ENCODE measurements at places on chromosomes 12 and 14. TPM values are rescaled to one million over a fixed set of nuclear protein-coding genes. Genes with fewer than 3 reads are reported as not detected.

- no peak overlapping the region for H3K4me3 ChIP-seq
- no peaks in the 10 kb centered on the region for H3K27me3 ChIP-seq
- no peaks in the 10 kb centered on the region for H3K36me3 ChIP-seq
- DNase-seq = no peak
- peaks cover 16% of the 10 kb centered on the region for H3K4me1 ChIP-seq
- H3K27ac ChIP-seq = no peak overlapping the region
Observed at GRCh38 chr12:67433385-67434175, 164.4 kb downstream of the CAND1 start.

- H3K4me1 ChIP-seq = no peaks in the 10 kb centered on the region
- no peak for DNase-seq
- H3K36me3 ChIP-seq = no peaks in the 10 kb centered on the region
- no peak overlapping the region for H3K27ac ChIP-seq
- no peaks in the 10 kb centered on the region for H3K27me3 ChIP-seq
- no peak overlapping the region for H3K4me3 ChIP-seq
Observed at GRCh38 chr12:25264862-25265261, 14.1 kb upstream of the KRAS start.

DNA sequence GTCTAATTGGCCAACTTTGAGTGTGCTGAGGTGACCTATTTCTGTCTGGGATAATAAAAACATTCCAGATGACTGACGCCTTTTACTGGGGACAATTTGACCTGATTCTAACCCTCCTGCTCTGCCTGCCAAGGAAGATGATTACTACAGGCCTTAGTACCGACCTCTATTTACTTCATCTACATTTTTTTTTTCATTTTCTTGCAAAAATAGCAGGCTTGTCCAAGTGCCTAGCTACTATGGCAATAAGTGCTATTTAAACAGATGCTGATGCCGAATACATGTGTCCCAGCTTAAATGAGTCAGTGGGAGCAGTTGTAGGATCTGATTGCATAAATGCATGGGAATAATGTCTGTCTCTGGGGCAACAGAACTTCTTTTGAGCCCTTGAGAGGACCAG lies 254.3 kb downstream of the RGS6 start:
- H3K36me3 ChIP-seq = no peaks in the 10 kb centered on the region
- H3K27ac ChIP-seq = no peak overlapping the region
- peaks cover 5% of the 10 kb centered on the region for H3K4me1 ChIP-seq

UBC gene
- 775 TPM for total RNA-seq

- no peak overlapping the region for H3K4me3 ChIP-seq
- no peak overlapping the region for H3K27ac ChIP-seq
- H3K27me3 ChIP-seq = no peaks in the 10 kb centered on the region
- H3K36me3 ChIP-seq = no peaks in the 10 kb centered on the region
- H3K4me1 ChIP-seq = no peaks in the 10 kb centered on the region
Observed at GRCh38 chr12:108296945-108297344, 42.2 kb downstream of the CMKLR1 start.

DNA sequence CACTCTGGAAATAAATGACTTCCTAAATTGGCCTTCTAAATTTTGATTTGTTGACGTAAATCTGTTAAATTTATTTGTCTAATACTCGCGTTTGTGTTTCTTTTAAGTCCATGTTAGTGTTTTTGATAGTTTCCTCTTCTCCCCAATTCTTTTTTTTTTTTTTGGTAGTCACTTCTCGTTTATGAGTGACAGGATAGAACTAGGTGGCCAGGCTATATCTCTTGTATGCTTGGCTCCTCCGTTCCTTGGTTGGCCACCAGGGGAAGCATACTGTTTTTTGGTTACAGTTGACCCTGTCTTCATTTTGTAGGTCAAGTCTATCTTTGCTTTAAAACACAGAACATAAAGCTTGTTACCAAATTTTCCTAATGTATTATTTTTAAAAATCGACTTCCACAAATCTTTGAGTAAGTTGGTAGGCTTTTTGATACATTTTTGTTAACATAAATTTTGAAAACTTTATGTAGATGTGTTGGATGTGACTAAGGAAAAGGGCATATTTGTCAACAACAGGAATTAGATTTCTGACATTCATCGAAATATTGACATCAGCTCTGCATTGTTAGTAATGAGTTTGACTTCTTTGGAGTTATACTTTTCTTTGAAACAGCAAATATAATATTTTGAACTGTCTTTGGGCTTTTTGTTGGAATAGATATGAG lies 2.2 kb downstream of the RCOR1 start:
- no peaks in the 10 kb centered on the region for H3K27me3 ChIP-seq
- no peak for DNase-seq
- peaks cover 7% of the 10 kb centered on the region for H3K4me1 ChIP-seq
- H3K4me3 ChIP-seq = no peak overlapping the region
- no peaks in the 10 kb centered on the region for H3K36me3 ChIP-seq

GRCh38 chr12:92369056-92369455 lies 223.4 kb upstream of the BTG1 start:
- DNase-seq = no peak
- no peaks in the 10 kb centered on the region for H3K36me3 ChIP-seq
- H3K4me1 ChIP-seq = no peaks in the 10 kb centered on the region

DNA sequence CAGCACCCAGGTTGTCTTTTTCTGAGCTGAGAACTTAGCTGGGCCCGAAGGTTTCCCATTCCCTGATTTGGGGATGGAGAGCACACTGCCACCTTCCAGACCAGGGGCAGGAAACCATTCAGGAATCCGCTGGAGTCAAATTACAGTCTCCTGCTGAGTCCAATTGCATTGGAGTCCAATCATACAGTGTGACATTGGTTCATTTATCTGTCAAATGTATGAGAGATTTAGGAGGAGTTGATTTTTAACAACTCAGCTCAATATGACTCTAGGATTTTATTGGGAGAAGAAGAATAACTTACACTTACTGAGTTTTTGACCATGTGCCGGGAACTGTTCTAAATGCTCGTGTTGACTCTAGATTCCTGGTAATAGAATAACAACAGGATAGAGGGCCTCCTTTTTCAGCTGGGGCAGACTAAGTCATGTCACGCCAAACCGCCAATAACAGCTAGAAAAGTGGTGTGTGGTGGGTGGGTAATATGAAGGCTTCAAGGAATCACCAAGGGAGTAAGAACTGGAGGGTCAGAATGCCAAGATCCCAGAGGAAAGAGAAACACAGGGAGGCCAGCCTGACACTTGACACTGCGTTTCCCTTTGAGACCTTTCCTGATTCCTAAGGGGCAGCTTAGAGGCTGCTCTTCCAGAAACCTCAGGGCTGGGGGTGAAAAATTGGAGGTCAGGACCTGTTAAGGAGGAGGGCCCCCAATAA lies 11.5 kb downstream of the SYNDIG1L start:
- H3K27ac ChIP-seq = no peak overlapping the region
- no peak for DNase-seq
- H3K4me3 ChIP-seq = no peak overlapping the region
- no peaks in the 10 kb centered on the region for H3K36me3 ChIP-seq

DDN gene
- not detected for total RNA-seq

DNA sequence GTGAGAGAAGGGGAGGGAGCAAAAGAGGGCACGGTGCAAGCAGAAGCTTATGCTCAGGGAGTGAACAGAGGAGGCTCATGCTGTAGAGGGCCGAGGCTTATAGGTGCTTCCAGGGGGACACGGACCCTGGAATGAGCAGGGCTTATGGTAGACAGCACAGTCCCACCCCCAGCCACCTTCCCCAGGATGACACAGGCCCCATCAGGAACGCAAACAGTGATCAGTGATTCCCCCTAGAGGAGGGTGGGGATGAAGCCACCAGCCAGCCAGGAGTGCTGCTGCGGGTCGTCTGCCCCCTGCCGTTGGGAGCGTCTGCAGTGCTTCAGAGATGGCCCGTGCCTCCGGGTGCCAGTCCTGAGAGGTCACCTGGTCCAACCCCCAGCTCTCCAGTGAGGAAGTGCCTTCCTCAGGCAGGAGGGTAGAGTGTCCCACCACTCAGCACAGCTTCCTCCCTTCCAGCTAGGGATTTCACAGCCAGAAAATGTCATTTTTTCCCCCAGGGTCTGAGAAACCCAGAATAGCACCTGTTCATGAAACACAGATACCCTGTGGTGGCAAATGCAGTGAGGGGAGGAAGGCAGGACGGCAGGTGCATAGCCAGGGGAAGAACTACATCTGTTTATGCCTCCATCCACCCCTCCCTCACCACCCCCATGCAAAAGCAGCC lies 60.7 kb downstream of the SLC6A12 start:
- H3K27me3 ChIP-seq = no peaks in the 10 kb centered on the region
- no peak for DNase-seq
- H3K4me3 ChIP-seq = no peak overlapping the region

- H3K27ac ChIP-seq = no peak overlapping the region
- no peaks in the 10 kb centered on the region for H3K36me3 ChIP-seq
- no peaks in the 10 kb centered on the region for H3K27me3 ChIP-seq
Observed at GRCh38 chr12:131046813-131047788, 93.4 kb downstream of the ADGRD1 start.

GRCh38 chr12:27732281-27732680 lies 21.6 kb downstream of the MRPS35 start:
- no peaks in the 10 kb centered on the region for H3K27me3 ChIP-seq
- H3K4me3 ChIP-seq = no peak overlapping the region

TSHR gene
- not detected for total RNA-seq

- H3K27ac ChIP-seq = no peak overlapping the region
- peak; percentile 60 for DNase-seq
- peak overlapping the region; percentile 51 for H3K4me3 ChIP-seq
- H3K27me3 ChIP-seq = no peaks in the 10 kb centered on the region
Observed at GRCh38 chr12:14773685-14774073, 29.6 kb downstream of the WBP11 start.

DNA sequence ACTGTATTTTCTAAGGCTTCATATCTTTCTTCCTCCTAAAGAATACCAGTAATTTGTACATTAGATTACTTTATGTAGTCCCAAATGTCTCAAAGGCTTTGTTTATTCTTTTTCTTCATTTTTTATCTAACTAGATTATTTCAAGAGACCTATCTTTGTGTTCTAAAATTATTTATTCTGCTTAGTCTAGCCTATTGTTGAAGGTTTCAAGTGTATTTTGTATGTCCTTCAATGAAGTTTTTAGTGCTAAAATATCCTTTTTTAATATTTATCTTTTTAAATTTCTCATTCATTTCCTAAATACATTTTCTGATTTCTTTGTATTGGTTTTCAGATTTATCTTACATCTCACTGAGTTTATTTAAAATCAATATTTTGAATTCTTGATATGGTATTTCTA lies 25.8 kb downstream of the OR4N5 start:
- H3K4me1 ChIP-seq = no peaks in the 10 kb centered on the region
- H3K4me3 ChIP-seq = no peak overlapping the region
- no peak overlapping the region for H3K27ac ChIP-seq
- DNase-seq = no peak
- no peaks in the 10 kb centered on the region for H3K27me3 ChIP-seq

DNA sequence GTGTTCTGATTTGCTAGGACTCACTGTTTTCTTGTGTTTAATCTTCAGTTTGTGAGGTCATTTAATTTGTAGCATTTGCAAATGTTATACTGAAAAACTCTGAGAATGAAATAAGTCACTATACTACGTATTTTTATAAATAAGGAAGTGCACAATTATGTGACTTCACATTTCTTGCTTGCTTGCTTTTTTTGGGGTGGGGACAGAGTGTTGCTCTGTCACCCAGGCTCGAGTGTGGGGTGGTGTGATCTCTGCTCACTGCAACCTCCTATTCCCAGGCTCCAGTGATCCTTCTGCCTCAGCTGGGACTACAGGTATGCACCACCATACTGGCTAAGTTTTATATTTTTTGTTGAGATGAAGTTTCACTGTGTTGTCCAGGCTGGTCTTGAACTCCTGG lies 32.7 kb downstream of the RBM25 start:
- no peak for DNase-seq
- H3K27me3 ChIP-seq = no peaks in the 10 kb centered on the region
- no peak overlapping the region for H3K4me3 ChIP-seq
- H3K36me3 ChIP-seq = no peaks in the 10 kb centered on the region

- no peaks in the 10 kb centered on the region for H3K27me3 ChIP-seq
- H3K27ac ChIP-seq = no peak overlapping the region
- no peaks in the 10 kb centered on the region for H3K4me1 ChIP-seq
- no peaks in the 10 kb centered on the region for H3K36me3 ChIP-seq
- DNase-seq = no peak
Observed at GRCh38 chr14:56874375-56874774, 64.1 kb upstream of the OTX2 start.

HIGD1C gene
- not detected for total RNA-seq

GRCh38 chr14:36520601-36521525 lies 831 bp upstream of the NKX2-1 start:
- H3K27me3 ChIP-seq = peaks cover 3% of the 10 kb centered on the region
- no peak overlapping the region for H3K27ac ChIP-seq
- no peak overlapping the region for H3K4me3 ChIP-seq
- no peaks in the 10 kb centered on the region for H3K36me3 ChIP-seq
- H3K4me1 ChIP-seq = peaks cover 7% of the 10 kb centered on the region

- no peak overlapping the region for H3K27ac ChIP-seq
- H3K4me1 ChIP-seq = peaks cover 2% of the 10 kb centered on the region
- no peak overlapping the region for H3K4me3 ChIP-seq
- DNase-seq = no peak
- no peaks in the 10 kb centered on the region for H3K27me3 ChIP-seq
- no peaks in the 10 kb centered on the region for H3K36me3 ChIP-seq
Observed at GRCh38 chr12:92938018-92938417, 8.9 kb upstream of the EEA1 start.

SAMD15 gene
- 0.12 TPM for total RNA-seq

IKZF4 gene
- total RNA-seq = 15.9 TPM

GRCh38 chr12:78210894-78211302 lies 380.2 kb downstream of the NAV3 start:
- H3K4me3 ChIP-seq = no peak overlapping the region
- no peak for DNase-seq
- no peaks in the 10 kb centered on the region for H3K27me3 ChIP-seq
- no peaks in the 10 kb centered on the region for H3K36me3 ChIP-seq

GRCh38 chr12:100443434-100443833 lies 30.2 kb upstream of the NR1H4 start:
- H3K27me3 ChIP-seq = no peaks in the 10 kb centered on the region
- H3K4me1 ChIP-seq = peaks cover 4% of the 10 kb centered on the region
- no peak for DNase-seq
- no peak overlapping the region for H3K27ac ChIP-seq

DNA sequence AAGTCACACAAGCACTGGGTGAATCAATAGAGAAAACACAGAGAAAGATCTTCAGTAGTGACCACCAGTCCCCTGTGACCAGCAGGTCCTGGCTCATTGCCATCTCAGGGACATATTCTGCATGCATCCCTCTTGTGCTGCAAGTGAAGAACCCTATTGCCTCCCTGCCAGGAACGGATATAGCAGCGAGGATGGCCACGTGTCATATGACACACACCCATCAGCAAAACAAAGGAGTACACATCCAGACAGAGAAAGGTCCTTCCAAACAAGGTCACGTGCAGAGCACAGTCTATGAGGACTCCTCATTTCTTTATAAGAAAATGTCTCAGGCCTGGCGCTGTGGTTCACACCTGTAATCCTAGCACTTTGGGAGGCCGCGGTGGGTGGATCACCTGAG lies 638.4 kb downstream of the FLRT2 start:
- H3K27ac ChIP-seq = no peak overlapping the region
- DNase-seq = no peak
- no peaks in the 10 kb centered on the region for H3K27me3 ChIP-seq
- H3K36me3 ChIP-seq = no peaks in the 10 kb centered on the region
- no peaks in the 10 kb centered on the region for H3K4me1 ChIP-seq
- H3K4me3 ChIP-seq = no peak overlapping the region

Data from ovary (tissue), 10 donors.